Stimulated activated CD8-positive, alpha-beta memory T cell treated with anti-CD3 and anti-CD28 coated beads, Interleukin-4, amount 100 ng/mL, for 1 hour (primary cell): ENCODE measurements at places on chromosomes 4 and X.

- no peak for DNase-seq
These were observed 39.4 kb downstream of the SAT1 start for GRCh38 chrX:23822397-23822796.

DNA sequence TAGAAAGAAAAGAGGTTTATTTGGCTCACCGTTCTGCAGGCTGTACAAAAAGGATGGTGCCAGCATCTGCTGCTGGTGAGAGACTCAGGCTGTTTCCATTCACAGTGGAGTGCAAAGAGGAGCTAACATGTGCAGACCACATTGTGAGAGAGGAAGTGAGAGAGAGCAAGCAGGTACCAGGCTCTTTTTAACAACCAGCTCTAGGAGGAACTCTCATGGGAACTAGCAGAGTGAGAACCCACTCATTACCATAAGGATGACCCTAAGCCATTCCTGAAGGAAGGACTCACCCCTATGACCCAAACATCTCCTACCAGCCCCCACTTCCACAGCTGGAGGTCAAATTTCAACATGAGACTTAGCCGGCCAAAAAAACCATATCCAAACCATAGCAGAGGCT is 158.6 kb upstream of the ADGRL3 start:
- DNase-seq: no peak

DNA sequence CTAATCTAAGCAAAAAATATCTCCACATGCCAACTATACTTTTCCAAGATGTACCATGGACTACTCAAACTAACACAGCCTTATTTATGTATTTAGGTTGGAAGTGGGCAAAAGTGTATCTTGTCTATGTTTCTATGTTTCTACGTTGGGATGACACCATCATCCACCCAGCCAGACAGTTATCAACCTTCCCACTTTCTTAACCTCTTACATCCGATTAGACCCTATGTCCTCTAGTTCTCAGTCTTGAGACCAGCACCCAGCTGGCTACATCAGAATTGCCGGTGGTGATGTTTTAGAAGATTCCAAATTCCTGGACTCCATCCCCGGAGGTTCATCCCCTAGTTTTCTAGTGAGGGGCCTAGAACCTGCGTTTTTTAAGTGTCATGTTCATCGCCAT is 1.0 kb upstream of the AASDH start:
- DNase-seq: no peak

DNA sequence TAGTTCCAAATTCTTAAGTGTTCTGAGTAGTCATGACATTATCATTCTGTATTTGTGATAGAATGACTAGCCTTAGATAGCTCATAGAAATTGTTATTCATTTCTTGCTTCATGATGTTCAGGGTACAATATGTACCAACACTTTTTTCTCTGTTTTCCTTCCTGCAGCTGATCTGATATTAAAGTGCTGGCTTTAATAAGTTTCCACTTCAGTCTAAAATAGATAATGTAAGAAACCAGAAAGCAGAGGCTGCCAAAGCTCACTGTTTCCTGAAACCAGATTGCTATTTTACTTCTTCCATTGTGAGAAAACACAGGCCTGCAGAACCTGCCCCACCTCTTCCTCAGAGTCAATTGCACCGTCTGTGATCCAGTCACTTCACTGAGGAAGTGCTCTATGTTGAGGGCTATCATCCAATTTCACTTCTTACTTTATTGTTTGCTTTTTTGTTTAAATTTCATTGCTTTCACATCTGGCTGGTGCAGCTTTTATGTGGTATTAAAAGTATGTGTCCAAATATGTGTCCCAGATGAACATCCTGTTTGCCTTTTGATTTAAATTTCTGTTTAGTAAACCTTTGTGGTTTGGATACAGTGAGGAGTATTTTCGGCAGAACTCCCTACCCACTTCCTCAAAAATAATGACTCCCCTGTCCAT is 652.1 kb downstream of the ANKRD50 start:
- no peak for DNase-seq

- DNase-seq: no peak
These were observed 703 bp upstream of the FTSJ1 start for GRCh38 chrX:48475296-48475695.

DNA sequence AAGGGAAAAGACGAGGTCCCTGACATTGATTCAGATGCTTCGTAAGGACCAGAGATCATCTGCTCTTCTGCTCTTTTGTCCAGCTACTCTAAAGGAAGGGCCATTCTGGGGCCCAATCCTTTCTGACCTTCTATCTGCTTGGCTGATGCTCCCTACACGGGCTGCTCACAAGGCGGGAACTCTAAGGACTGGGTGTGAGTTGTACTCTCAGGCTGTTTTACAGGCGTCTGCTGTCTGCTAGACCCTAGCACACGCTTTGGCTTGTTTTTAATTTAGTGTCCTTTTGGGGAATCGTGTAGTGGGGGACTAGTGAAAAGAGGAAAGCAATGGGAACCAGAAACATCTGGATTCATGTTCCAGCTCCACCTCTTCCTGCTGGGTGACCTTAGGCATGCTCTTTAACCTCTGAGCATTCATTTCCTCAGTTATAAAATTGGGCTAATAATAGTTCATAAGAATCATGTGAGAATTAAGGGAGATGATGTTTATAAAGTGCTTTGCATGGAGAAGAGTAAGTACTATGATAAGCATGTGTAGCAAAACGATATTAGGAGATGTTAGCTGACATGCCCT is 53.1 kb downstream of the CASP3 start:
- DNase-seq: no peak

DNA sequence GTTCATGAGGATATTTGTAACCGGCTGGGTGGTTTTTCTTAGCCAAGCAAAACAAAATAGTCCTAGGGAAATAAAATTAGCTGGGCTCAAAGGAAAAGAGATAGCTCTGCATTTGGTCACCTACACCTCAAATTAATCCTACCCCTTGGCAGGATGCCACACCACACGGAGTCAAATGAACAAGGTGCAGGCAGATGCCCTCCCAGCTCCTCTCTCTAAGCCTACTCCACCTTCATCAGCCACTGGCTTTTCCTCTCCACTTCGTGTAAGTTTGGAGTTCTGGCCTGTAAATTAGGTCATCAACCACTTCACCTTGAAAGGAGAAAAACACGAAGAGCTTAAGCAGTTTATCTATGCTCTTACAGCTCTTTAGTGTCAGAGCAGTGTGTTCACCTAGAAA is 1.4 kb downstream of the DDIT4L start:
- DNase-seq: no peak

DNA sequence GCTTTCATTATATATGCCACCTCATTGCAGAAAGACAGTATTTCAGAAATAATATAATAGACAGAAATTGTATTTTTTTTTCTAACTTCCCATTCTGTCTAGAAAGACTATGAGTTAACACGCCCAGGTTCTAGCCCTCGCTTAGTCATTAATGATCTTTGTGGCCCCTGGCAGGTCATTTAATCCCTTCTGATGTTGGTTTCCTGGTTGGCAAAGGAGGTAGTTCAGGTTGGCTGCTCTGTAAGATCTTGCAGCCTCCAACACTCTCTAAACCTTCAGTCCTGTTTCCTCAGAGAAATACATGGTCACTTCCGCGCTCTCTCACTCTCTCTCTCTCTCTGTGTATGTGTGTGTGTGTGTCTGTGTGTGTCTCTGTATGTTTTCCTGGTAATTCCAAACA is 156.3 kb upstream of the NOCT start:
- DNase-seq: no peak

DNA sequence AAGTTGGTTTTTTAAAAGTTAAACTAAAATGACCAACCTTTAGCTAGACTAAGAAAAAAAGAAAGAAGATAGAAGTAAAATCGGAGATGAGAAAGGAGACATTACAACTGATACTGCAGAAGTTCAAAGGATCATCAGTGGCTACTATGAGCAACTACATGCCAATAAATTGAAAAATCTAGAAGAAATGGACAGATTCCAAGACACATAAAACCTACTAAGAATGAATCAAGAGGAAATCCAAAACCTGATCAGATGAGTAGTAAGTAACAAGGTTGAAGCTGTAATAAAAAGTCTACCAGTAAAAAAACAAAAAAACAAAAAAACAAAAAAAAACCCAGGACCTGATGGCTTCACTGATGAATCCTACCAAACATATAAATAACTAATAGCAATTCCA is 16.1 kb downstream of the IQCM start:
- DNase-seq: no peak

DNA sequence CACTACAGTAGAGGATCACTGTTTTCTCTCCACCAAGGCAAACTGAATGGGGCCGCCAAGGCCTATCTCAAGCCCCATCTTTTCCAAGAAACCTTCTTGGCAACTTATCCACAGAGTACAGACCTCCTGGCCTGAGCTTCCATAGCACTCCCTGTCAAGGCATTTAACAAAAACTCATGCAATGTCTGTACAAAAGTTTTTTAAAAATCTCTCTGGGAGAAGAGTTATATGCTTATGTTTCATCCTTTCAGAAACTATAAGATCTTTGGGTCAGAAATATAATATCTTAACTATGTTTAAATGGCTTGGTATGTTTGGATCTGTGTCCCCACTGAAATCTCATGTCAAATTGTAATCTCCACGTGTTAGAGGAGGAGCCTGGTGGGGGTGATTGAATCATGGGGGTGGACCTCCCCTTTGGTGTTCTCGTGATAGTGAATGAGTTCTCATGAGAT is 13.6 kb downstream of the ADAMTS3 start:
- no peak for DNase-seq

GRCh38 chr4:43718369-43718768 is 730.2 kb downstream of the KCTD8 start:
- DNase-seq: no peak

DNA sequence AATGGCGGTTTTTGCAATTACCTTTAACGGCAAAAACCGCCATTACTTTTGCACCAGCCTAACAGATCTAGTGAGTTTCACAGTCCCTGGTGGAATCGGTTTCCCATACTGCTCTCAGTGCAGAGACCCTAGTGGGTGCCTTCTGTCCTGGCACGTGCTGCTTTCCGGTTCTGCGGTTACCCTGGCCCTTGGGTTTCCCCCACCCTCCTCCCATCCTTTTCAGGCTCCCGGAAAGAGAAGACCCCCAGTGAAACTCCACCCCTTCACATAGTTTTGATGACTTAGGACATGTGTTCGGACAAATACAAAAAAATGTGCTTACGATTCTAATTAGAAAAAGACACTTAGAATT is 36.9 kb downstream of the NLGN3 start:
- no peak for DNase-seq

DNA sequence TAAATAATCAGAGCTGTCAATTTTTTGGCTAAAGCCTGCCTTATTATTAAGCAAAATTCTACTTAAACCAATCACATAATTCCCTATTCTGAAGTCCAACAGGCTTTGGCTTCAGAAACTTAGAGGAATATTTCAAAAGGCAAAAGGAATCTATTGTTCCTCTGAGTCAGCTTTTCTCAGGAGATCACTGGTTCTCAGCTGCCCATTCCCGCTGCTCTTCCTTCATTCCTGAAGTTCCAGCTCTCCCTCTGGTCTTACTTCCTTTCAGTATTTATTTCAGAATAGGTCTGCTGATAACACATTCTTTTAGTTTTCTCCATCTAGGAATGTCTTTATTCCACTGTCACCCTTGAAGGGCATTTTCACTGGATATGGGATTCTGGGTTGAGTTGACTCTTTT is 133.7 kb downstream of the SOWAHB start:
- DNase-seq: no peak

DNA sequence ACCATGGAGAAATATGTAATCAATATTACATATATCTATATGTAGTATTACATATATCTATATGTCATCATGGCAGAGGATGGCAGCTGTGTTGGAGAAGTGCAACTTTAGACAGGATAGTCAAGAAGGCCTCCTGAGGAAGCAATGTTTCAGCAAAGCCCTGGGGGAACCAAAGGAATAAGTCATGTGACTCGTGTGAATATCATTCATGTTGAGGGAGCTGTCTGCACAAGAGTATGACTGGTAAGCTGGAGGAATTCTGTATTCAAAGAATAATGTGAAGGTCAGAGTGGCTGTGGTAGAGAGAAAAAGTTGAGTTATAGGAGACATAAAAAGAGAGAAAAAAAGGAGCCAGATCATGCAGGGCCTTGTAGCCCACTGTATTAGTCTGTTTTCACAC is 92.9 kb upstream of the EDNRA start:
- no peak for DNase-seq

GRCh38 chr4:14100349-14100748 is 472.8 kb upstream of the BOD1L1 start:
- no peak for DNase-seq

GRCh38 chrX:41014776-41015360 is 70.4 kb upstream of the USP9X start:
- DNase-seq: no peak

GRCh38 chr4:12016729-12017128 is 588.0 kb upstream of the HS3ST1 start:
- DNase-seq: no peak

DNA sequence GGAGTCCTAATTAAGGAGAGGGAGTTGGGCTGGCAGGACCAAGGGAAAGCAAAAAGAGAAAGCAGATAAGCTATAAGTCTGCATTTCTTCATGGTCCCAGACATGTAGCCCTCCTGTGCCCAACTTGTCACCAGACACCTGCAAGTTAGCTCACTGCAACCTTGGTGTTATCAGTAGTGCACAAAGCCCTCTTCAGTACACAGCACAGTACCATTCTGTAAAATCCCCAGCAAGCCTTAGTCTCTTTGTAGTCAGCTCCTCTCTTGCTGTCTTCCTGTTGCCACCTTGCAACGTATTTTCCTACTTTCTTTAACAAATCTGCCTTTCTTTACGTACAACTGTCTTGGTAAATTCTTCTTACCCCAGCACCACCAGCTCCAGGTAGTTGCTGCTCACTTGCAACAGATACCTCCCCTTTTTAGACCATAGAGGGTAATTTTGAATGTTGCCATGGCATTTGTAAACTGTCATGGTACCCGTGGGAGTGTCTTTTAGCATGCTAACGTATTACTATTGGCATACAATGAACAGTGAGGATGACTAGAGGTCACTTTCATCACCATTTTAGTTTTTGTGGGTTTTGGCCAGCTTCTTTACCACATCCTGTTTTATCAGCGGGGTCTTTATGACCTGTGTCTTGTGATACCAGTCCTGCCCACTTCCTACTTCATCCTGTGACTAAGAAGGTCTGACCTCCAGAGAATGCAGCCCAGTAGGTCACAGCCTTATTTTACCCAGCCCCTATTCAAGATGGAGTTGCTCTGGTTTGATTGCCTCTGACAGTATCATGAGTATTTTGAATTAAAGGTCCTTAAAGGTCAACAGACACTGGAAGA is 28.3 kb upstream of the AP1S2 start:
- no peak for DNase-seq

DNA sequence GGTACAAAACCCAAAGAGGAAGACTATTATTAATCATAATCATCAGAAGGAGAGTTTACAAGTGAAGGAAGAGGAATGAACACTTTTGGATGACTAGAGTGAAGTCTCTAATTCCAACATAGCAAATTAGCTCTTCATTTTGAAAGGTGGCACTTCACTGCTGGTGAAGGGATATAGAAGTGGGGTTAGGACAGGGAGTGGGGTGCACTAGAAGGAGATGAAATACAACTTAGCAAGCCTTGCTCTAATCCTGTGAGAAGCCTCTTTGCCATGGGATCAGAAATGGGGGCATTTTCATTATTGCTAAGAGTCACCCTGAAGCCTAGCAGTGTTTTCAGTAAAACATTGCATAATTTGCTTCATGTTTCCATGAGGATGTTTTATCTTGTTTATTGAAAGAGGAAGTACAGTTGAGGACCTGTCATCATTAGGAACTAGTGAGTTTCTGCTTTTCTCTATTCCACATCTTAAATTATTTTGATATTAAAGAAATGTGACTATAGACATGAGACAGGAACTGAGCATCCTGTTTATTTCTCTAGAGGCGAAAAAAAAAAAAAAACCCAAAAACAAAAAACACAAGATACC is 9.3 kb upstream of the GRPR start:
- DNase-seq: no peak

GRCh38 chr4:181508601-181509000 is 734.6 kb upstream of the TENM3 start:
- DNase-seq: no peak
